Kidney (tissue), 22 donors: ENCODE measurements at places on chromosomes 3 and 15. TPM values are rescaled to one million over a fixed set of nuclear protein-coding genes. Genes with fewer than 3 reads are reported as not detected.

GRCh38 chr15:66409565-66410108 is 22.9 kb downstream of the MAP2K1 start:
- H3K4me3 ChIP-seq: no peak overlapping the region
- peaks cover 4% of the 10 kb centered on the region for H3K4me1 ChIP-seq
- H3K36me3 ChIP-seq: no peaks in the 10 kb centered on the region
- no peak for DNase-seq
- H3K27me3 ChIP-seq: no peaks in the 10 kb centered on the region

DNA sequence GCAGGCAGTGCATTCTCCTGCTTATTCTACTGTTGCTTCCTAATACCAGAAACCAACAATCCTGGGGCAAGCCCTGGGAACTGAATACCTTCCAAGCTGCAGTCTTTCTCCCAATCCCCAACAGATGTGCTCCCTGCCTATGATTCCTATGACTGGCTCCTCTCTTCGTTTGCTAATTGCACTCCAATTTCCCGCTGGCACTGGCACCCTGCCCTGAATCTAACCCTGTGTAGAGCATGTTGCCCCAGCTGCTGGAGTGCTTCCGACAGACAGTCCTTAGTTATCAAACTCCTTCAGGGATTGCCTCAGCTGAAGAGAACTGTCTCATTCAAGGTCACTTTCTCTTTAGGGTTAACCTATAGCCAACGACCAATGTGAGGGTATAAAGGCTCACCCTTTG is 214.1 kb downstream of the NECTIN3 start:
- H3K36me3 ChIP-seq: no peaks in the 10 kb centered on the region
- no peaks in the 10 kb centered on the region for H3K27me3 ChIP-seq
- H3K4me1 ChIP-seq: no peaks in the 10 kb centered on the region
- DNase-seq: no peak
- no peak overlapping the region for H3K27ac ChIP-seq
- H3K4me3 ChIP-seq: no peak overlapping the region

- no peaks in the 10 kb centered on the region for H3K36me3 ChIP-seq
- H3K4me1 ChIP-seq: no peaks in the 10 kb centered on the region
- no peaks in the 10 kb centered on the region for H3K27me3 ChIP-seq
- H3K27ac ChIP-seq: no peak overlapping the region
- no peak overlapping the region for H3K4me3 ChIP-seq
- no peak for DNase-seq
These were observed 48.9 kb downstream of the GASK1A start for GRCh38 chr3:43028001-43028400.

CCR8 gene
- 0.19 TPM for total RNA-seq

PIK3CB gene
- total RNA-seq: 48.0 TPM

SLCO3A1 gene
- 59.4 TPM for total RNA-seq
